NCI-H524 (cell line): ENCODE measurements at places on chromosomes 5 and 9.

DNA sequence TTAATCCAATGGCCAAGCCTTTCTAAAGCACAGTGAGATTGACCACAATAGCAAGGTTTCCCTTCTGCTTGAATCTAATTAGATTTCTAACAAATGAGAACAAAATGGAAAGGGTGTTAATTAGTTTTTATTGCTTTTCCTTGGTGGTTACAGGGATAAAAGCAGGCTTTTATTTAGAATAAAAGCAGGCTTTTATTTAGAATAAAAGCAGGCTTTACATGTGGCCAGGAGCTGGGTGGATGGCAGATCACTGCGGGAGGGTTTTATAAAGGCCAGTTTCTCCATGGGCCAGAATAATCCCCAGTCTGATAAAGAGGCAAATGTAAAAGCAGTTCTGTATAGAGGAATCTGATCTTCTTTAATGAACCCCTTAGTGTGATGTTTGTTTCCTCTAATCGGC lies 470.2 kb downstream of the TMEM232 start:
- no peak for DNase-seq

- DNase-seq: no peak
Observed at GRCh38 chr5:93571114-93571949, 9.7 kb downstream of the NR2F1-AS1 start.

GRCh38 chr5:52452098-52452497 lies 335.6 kb upstream of the ITGA1 start:
- no peak for DNase-seq

DNA sequence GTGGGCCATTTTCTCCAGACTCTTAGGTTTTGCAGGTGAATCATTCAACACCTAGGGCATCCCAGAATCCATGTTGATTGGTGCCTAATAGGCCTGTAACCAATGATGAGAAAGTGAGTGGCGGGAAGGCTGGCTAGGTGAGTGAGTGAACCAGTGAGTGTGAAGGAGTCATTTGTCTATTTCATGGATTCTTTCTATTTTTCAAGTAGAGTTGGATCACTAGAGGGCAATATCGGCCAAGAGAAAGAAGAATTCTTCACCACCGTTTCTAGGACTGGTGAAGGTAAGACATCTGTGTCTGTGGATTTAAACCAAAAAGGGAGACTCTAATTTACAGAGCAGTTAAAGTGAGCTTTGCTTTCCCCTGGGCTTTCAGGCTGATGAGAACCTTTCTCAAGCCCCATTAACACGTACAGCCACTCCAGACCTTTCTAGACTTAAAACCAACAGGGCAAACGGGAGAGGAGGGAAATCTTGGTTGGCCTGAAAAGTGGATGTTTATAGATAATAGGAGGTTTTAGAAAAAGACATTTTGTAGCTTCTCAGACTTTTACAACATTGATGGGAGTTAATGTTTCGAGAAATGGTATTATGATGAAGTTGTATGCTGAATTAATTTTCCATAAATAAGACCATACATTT lies 114.3 kb upstream of the IL12B start:
- peak; percentile 85 for DNase-seq

- DNase-seq: no peak
Observed at GRCh38 chr5:98637557-98637956, 135.9 kb upstream of the RGMB start.

GRCh38 chr9:32378496-32378895 lies 5.9 kb upstream of the ACO1 start:
- DNase-seq: peak; percentile 24

DNA sequence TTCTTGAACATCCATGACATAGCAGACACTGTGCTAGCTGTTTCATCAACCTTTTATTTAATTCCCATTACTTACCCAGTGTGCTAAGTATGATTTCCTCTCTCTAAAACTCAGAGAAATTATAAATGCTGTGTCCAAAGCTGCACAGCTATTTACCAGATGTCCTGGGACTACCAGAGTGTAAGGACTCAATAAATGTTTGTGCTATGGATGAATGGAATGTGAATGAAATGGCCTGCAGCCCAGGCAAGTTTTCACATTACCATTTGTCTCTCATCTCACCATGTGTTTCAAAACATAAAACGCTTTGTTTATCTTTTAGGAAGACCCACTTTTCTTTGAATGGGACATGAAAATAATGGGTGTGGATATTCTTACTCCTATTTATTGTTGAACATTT lies 96.2 kb downstream of the ARHGEF28 start:
- no peak for DNase-seq

DNA sequence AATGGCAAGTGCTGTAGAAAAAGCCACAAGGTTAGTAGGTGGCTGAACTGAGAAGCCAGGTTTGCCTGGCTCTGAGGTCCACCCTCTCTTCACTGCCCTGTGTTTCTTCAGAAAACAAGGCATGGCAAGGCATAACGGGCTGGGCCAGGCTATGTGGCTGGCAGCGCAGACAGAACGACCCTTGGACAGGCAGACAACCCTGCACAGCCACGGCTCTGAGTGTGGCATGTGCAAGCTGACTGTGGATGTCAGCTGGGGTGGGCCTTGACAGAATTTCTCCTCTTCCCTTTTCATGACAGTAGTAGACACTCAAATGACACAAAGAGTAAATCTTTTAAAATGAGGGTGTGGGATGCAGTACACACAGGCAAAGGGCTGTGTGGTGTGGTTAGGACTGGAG lies 81.7 kb downstream of the MACROH2A1 start:
- DNase-seq: no peak

DNA sequence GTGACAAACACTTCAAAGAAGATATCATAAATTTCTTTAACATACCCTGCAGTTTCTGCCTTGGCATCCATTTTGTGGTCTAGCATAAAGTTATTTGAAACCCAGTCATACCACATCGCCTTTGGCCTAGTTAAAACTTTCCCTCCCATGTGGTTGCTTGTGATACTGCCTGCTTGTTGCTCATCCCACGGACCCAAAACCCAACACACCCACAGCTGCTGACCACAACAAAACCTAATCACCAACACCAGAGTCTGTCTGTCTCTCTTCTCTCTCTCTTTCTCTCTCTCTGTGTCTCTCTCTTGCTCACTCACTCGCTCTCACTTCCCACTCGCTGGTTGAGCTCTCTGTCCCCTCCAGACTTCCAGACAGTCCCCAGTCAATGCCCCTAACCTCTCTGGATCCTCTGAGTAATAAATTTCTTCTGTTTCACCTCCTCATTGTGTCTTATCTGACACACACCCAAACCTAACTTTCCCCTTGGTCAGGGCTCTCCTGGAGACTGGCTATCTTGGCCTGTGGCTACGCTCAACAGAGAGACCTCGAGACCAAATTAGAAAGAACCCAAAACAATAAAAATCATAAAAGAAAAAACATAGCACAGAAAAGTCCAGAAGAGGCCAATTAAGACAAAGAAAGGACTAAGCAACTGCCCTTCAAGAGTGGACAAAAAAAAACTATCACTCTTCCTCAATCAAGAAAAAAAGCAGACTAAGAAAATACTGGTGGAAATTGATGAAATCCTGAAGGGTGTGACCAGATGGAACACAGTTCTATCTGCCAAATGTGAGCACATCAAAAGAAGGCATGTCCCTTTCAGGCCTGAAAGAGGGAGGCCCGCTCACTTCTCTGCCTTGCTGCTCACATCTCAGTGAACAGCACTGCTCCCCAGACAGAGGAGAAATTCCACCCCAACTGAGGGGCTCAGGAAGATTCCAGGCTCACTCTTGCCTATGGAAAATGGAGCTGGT lies 41.5 kb downstream of the TTLL11 start:
- no peak for DNase-seq

- DNase-seq: no peak
Observed at GRCh38 chr5:81156732-81157131, 76.4 kb upstream of the CKMT2 start.

- DNase-seq: no peak
Observed at GRCh38 chr9:14306672-14307660, 7.0 kb downstream of the NFIB start.

GRCh38 chr5:168944004-168944403 lies 356.9 kb downstream of the SLIT3 start:
- DNase-seq: peak; percentile 92

GRCh38 chr9:113368982-113369854 lies 7.6 kb downstream of the HDHD3 start:
- DNase-seq: no peak

DNA sequence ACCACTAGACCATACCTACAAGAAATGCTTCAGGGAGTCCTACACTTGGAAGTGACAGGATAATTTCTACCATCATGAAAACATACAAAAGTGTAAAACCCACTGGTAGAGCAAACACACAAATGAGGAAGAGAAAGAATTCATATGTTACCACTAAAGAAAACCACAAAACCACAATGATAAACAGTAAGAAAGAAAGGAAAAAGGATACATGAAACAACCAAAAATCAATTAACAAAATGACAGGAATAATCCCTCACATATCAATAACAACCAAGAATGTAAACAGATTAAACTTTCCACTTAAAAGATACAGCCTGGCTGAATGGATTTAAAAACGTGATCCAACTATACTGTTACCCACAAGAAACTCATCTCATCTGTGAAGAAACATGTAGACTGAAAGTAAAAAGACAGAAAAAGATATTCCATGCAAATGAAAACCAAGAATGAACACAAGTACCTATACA lies 83.4 kb downstream of the LPAR1 start:
- no peak for DNase-seq

DNA sequence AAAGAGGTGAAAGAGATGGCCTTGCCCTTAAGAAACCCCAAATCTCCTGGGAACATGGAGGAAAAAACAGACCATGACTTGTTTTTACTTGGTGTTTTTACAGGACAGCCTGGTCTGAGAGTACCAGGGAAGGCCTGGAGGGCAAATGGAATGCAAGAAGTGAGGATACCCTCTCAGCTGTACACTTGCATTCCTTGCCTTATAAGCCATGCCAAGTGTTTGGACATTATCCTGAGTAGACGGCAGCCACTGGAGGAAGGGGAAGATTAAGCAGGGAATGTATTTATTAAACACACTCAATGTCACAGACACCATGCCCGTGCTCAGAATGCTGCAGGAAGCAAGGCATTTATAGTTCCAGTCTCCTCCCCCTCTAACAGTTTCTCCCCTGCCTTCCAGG lies 581.4 kb downstream of the CDK5RAP2 start:
- no peak for DNase-seq

DNA sequence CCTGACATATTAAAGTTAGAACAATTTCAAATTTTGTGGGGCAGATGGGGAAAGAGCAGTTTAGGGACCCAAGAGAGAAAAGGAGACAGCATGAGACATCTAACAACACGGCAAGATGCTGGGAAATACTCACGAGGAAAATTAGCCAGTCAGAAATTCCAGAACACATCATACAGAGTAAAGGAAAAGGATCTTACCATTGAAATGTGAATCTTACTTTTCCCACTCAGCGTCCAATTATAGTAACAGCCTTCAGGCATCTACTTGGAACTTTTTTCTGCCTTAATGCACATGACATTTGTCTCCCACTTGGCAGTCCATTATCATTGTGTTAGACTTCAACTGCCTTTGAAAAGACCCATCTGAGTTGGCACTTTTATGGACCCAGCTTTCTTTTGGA lies 189.7 kb upstream of the SLC27A6 start:
- no peak for DNase-seq

DNA sequence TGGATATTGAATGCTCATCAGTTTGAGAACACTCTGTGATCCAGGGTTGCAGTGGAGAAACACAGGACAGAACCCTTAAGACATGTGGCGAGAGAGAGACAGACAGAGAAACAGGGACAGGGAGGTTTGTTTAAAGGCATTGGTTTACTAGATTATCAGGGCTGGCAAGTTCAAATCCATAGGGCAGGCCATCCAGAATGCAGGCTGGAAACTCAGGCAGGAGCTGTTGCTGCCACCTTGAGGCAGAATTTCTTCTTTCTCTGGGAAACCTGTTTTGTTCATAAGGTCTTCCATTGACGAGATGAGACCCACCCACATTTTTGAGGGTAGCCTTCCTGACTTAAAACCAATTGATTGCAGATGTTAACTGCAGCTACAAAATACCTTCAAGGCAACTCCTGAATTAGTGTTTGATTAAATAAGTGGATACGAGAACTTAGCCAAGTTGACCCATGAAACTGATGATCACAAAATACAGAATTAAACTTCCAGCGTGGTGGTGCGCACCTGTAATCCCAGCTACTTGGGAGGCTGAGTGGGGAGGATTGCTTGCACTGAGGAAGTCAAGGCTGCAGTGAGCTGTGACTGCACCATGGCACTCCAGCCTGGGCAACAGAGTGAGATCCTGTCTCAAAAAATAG lies 55.9 kb downstream of the NSUN2 start:
- peak; percentile 66 for DNase-seq

DNA sequence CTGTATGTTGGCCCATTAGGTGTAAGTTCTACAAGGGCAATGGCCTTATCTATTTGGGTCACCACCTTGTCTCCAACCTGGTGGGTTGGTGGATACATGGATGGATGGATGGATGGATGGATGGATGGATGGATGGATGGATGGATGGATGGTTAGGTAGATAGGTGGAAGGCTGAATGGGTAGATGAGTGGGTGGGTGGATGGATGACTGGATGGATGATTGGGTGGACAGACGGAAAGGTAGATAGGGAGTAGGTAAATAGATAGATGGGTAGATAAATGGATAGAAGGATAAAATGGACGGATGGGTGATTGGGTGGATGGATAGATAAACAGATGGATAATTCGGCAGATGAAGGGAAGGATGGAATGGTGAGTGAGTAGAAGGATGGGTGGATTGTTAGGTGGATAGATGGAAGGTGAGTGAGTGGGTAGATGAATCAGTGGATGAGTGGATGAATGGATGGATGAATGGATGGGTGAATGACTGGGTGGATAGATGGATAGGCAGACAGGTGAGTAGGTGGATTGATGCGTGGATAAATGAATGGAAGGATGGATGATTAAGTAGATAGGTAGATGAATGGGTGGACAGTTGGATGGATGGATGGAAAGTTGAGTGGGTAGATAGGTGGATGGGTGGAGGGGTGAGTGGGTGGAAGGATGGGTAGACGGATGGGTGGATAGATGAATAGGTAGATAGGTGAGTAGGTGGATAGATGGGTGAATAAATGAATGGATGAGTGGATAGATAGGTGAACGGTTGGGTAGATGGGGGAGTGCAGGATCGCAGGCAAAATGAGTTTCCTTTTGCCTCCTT lies 83.1 kb upstream of the FBXW11 start:
- no peak for DNase-seq

DNA sequence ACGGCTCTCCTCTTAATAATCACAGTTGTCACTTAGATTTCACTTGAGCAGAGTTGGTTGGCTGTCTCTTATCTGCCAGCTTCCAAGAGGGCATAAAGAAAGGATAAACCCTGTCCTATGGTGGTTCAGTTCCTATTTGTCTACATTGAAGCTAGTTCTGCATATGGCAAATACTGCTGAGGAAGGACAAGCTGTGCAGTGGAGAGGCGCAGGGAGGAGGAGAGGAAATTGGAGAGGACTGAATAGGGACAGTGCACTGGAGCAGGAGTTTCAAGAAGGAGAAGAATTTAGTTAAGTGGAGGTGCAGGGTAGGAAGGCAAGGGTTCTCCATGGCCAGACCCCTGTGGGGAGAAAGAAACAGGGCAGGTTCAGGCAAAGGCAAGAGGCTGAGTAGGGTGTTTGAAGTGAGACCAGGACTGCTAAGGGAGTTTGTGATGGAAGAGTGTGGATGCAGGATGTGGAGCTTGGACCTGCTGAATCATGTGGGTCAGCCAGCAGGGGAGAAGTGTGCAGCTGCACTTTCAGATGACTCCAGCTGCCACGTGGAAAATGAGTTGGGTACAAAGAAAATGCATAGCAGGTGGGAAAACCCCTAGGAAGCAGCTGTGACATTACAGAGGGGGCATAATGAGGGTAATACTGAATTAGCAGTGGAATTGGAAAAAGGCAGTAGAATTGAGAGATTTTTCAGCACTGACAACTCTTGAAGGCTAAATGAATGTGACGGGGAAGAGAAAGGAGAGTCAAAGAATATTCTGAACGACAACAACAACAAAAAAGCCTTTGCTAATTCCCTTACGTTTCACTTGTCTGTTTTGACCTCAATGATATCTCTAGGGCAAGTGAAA lies 66.8 kb downstream of the MAMDC2 start:
- peak; percentile 74 for DNase-seq
